HT1080 (cell line): ENCODE measurements at places on chromosomes 4 and X. TPM values are rescaled to one million over a fixed set of nuclear protein-coding genes. Genes with fewer than 3 reads are reported as not detected.
A peak's percentile ranks its signal among the peaks of the same experiment; 100 is the strongest.

DNA sequence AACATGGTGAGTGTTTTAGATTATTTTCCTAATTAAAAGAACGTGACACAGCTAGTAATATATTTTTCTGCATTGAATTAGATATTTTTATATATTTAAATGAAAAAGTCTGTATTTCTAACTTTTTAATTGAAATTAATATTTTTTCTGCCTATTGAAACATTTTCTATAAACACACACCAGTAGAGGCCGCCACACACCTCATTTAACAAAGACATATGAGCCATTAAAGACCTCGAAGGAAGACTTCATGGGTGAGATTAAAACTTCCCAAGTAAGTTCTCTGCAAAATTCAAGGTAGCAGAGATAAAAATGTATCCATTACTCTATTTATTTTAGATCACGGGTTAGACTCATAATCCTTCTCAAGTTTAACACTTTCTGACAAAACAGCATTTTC, 8.3 kb downstream of the SLITRK2 start:
- no peak for DNase-seq

Gene ZXDB
- 4.4 and 5.1 TPM in 2 replicates for total RNA-seq

Gene MAGEA9B
- 0.50 and 0.93 TPM in 2 replicates for total RNA-seq

Gene ETDB
- not detected in 2 replicates for total RNA-seq

Gene PDE5A
- 1.4 and 1.8 TPM in 2 replicates for total RNA-seq

Gene SPANXC
- 7.5 and 13.9 TPM in 2 replicates for total RNA-seq

DNA sequence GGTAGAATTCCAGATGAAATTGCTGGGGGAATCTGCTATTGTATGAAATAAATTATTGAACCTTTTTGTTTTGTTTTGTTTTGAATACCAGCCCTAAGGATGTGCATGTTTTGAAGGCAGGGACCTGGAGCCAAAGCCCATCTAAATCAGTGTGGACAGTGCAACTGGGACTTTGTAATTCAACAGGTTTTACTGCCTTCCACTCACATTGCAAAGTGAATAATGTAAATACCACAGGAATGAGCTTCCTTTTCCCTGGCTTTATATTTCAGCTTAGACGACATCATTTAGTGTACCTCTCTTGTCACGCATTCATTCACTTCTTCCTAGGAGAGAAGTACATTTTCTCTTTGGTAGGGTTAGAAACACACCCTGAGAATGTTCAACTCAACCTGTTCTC, 795.0 kb downstream of the CENPC start:
- DNase-seq = peak; percentile 7

GRCh38 chr4:99366491-99366890, 13.9 kb upstream of the ADH1C start:
- no peak for DNase-seq

Gene P2RY8
- total RNA-seq = 1.1 and 1.3 TPM in 2 replicates

- DNase-seq = no peak
Measured at GRCh38 chr4:22881411-22881810, 188.7 kb downstream of the GBA3 start.
